ENCODE measurements at places on chromosomes 7 and 10. TPM values are rescaled to one million over a fixed set of nuclear protein-coding genes. Genes with fewer than 3 reads are reported as not detected.

Gene PPRC1
- total RNA-seq = 40.1 TPM

Gene C10orf95
- 0.77 TPM for total RNA-seq

Gene ARHGAP12
- total RNA-seq = 43.5 TPM

Gene TAS2R60
- not detected for total RNA-seq

Gene DHTKD1
- 43.6 TPM for total RNA-seq

Gene PTF1A
- total RNA-seq = 50.7 TPM

Gene COL28A1
- 17.3 TPM for total RNA-seq

Gene ICA1
- total RNA-seq = 61.7 TPM

Gene AGR3
- 5.8 TPM for total RNA-seq

Gene ELFN1
- 12.3 TPM for total RNA-seq

Gene CTTNBP2
- 14.0 TPM for total RNA-seq

Gene GPR26
- not detected for total RNA-seq

Gene ZPBP
- not detected for total RNA-seq

Gene VAX1
- total RNA-seq = not detected

Gene GIMAP1
- not detected for total RNA-seq

Gene FXYD4
- not detected for total RNA-seq

Gene PUS7
- total RNA-seq = 43.3 TPM

Gene SPDYE2
- total RNA-seq = not detected

- DNase-seq = no peak
These were observed 6.3 kb downstream of the COL28A1 start for GRCh38 chr7:7529328-7529727.

GRCh38 chr7:118590107-118590506, 365.6 kb downstream of the ANKRD7 start:
- no peak for DNase-seq

DNA sequence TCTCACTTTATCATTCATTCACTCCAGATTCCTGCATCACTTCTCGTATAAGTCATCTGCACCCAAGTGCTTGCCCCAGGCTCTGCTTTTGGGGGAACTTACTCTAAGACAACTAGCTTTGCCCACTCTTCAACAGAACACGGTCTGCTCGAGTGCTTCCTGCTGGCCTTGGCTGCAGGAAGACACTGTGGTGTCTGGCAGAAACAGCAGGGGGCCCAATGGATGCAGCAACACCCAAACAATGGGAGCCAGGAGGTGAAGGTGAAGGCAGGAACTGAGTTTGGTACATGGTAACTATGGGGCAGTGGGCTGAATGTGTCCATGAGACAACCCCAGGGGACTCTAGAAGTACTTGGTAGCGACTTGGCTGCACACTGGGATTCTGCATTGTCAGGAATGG, 344.0 kb downstream of the REEP3 start:
- no peak for DNase-seq

GRCh38 chr10:97059006-97059871, 126.5 kb downstream of the SLIT1 start:
- no peak for DNase-seq

- no peak for DNase-seq
These were observed 479.1 kb upstream of the ZMIZ1 start for GRCh38 chr10:78589687-78590086.

- no peak for DNase-seq
These were observed 116.0 kb downstream of the LARP4B start for GRCh38 chr10:815338-816090.

GRCh38 chr7:75583255-75583654, 91.1 kb downstream of the SPDYE5 start:
- no peak for DNase-seq

DNA sequence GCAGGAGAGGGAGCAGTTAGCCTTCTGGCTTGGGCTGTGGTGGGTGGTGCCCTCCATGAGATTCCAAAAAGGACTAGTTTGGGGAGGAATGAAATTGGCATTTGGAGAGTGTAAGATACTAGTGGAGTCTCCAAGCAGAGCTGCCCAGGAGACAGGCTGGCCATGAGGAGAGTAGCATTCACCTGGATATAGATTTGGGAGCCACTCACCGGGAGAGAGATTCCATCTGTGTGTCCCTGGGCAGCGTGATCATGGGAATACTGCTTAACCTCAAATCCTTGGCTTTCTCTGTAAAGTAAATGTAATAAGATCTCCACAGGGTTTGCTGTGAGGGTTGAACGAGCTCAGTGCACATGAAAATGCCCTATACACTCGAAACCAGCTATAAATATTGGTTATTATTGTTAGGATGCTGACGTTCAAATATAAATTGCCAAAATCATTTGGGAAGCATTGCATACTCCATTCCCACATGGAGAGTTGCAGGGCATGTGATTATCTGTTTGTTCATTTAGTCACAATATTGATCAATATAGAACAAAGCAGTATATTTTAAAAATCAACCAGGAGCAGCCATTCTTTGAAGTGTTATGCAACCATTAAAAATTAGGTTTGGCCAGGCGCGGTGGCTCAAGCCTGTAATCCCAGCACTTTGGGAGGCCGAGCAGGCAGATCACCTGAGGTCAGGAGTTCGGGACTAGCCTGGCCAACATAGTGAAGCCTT, 143.7 kb downstream of the CUX1 start:
- no peak for DNase-seq

DNA sequence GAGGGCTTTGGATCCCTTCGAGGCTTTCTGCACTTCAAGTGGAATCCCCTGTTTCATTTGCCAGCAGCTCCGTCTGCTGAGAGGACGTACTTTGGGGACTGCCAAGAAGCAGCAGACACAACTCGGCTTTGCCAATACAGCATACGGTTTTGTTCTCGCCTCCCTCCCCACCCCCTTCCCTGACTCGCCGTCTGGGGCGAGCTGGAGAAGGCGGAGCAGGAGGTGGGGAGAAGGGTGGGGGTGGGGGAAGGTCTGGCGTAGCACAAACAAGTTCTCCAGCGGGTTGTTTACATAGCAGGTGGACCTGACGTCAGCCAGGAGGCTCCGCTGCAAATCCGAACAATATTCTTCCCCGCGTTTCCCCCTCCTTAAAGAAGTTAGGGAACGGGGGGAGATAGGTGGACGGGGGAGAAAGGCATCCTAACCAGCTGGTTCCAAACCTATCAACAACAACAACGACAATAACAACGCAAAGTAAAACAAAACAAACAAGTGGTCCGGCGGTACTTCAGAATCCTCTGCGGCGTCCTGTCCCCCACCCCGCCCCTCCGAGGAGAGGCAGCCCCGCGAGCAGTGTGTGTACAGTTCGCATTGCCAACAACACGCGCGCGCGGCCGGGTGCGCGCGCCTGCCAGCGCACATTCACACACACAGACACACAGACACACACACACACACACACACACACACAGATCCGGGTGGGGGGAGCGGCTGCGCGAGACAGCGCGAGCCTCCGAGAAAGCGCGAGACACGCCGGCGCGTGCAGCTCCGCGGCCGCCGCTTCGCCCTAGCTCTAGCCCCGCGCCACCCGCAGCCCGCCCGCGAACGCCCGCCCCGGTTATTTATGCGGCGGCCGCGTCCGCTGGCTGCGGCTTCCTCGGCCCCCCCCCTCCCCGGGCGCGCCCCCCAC, 167.0 kb upstream of the PPP1R3A start:
- peak; percentile 67 for DNase-seq

DNA sequence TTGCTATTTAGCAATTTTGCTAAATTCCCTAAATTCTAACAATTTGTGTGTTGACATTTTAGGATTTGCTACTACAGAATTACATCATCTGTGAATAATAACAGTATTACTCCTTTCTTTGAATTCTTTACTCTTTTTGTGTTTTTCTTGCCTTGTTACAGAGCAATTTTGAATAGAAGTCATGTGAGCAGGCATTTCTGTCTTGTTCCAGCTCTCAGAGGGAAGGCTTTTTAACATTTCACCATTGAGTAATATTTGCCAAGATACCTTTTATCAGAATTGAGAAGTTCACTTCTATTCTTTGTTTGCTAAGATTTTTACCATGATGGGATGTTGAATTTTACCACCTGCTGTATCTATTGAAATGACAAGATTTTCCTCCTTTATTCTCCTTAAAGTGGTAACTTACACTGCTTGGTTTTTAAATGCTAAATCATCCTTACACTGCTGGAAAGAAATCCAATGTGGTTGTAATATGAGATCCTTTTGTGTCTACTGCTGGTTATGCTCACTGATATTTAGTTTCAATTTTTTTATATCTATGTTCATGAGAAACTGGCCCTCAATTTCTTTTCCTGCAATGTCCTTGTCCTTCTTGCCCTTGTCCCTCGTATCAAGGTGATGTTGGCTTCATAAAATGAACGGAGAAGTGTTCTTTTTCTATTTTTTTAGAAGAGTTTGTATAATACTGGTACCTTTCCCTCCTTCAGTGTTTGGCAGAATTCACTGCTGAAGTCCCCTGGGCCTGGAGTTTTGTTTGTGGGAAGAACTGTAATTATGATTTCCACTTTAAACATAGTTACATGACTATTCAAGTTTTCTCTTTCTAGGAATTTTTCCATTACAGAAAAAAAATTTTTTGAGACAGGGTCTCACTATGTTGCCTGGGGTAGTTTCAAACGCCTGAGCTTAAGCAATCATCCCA, 50.3 kb upstream of the ATP6V0A4 start:
- no peak for DNase-seq

GRCh38 chr7:5216931-5217330, 26.9 kb downstream of the WIPI2 start:
- no peak for DNase-seq

GRCh38 chr10:13936826-13937225, 350.1 kb downstream of the PRPF18 start:
- no peak for DNase-seq

GRCh38 chr10:119217991-119218490, 10.7 kb downstream of the GRK5 start:
- DNase-seq = no peak

- no peak for DNase-seq
These were observed 11.2 kb upstream of the ARPC1A start for GRCh38 chr7:99314504-99314903.

DNA sequence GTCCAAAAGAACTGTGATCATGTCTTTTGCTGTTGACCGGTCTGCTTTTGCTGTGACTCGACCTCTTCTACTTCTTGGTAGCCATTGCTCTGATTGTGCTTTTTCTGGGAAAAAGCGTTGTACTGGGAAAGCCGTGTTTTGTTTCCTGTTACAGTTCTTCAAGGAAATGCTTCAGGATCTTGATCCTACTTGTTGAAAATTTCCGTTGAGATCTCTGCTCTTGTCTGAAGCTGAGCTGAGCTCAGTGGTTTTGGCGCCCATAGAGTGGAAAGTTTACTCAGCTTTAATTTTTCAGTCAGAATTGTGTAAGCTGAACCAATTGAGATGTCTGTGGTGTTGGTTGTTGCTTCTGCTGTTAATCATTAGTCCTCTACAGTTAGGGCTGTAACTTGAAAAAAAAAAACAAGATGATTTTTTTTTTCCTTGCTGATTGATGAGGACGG, 302.2 kb downstream of the CCDC3 start:
- DNase-seq = no peak

GRCh38 chr10:8136736-8137135, 82.2 kb downstream of the GATA3 start:
- no peak for DNase-seq

GRCh38 chr7:123208793-123209192, 9.0 kb upstream of the SLC13A1 start:
- no peak for DNase-seq

DNA sequence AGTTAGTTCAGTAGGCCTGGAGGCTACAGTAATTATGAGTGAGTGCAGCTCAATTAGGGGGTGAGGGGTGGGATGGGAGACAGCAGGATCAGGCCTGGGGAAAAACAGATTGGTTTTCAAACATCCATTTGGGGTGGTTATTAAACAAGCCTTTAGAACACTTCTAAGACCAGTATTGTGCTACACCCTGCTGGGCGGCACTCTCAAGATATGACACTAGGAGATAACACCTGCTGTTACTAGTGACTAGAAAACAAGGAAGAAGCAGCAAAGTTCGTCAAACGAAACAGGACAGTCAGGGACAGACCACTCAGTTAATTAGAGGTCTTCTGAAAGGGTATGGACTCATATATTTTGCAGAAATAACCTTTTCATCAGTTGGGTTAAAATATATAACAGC, 353.6 kb downstream of the PTEN start:
- DNase-seq = no peak

DNA sequence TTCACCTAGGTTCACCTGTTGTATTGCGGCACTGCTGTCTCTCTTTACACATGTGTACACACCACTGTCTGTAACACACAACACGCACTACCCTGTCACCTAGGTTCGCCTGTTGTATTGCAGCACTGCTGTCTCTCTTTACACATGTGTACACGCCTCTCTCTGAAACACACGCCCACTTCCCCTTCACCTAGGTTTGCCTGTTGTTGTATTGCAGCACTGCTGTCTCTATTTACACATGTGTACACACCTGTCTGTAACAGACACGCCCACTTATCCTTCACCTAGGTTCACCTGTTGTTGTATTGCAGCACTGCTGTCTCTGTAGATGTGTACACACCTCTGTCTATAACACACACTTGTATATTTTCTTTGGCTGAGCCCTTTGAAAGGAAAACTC, 51.5 kb downstream of the WDR37 start:
- no peak for DNase-seq

DNA sequence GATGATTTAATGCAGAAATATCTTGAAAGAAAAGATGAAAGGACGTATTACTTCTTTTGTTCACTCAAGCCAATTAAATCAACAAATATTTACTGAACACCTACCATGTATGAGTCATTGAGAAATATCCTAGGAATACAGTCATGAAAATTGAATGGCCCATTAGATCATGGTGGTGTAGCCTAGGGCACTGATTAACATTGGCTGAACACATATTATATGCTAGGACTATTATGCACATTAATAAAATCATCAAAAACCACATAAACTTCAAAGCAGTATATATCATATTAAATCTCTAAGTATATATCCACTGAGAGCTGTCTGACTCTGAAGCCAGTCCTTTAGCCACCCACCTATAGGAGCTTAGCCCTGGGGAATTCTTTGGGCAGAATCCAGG, 41.8 kb downstream of the FAM204A start:
- DNase-seq = no peak

DNA sequence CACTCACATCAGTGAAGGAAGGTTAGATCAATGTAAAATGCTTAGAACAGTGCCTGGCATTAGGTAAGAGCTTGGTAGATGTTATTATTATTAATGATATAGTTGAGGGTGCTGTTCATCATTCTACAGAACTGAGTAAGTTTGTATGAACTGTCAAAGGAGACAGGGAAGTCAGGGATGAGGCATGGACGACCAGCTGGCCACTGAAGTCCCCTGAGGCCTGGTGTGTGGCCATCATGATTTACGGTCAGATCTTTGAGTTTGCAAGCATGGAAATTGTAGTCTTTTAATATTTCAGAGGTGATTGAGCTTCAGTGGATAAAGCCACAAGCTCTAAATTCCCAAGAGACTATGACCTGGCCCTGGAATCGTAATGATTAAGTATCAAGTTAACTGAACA, 6.9 kb downstream of the ARMC3 start:
- no peak for DNase-seq

Data from progenitor cell of endocrine pancreas (in vitro differentiated cells).